ENCODE measurements at places on chromosomes 11 and 22. TPM values are rescaled to one million over a fixed set of nuclear protein-coding genes. Genes with fewer than 3 reads are reported as not detected.
A peak's percentile ranks its signal among the peaks of the same experiment; 100 is the strongest.

The COPB1 gene
- total RNA-seq, result 112 TPM

DNA sequence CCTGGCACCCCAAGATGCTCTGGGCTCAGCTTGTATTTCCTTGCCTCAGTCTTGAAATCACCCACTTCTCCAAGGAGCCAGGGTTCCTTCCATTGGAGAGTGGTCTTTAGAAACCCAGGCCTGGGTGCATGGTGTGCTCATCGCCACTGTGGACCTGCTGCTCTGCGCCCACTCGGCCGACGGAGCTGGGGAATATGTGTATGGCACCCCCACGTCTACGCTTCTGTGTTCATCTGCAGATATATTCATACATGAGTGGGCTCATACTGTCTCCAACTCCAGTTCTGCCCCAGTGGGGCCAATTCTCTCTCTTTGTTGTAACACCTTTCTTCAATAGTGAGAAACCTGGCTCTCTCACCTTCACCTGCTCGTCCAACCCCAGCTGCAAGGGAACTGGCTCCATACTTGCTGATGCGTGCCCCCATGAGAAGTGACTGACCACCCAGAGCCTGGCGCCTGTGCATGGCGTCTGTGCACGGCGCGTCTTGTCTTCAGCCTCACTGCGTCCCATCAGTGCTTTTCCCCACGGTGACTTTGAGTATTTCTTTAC lies 39.8 kb downstream of the KCNQ1 start:
- DNase-seq, result no peak

DNA sequence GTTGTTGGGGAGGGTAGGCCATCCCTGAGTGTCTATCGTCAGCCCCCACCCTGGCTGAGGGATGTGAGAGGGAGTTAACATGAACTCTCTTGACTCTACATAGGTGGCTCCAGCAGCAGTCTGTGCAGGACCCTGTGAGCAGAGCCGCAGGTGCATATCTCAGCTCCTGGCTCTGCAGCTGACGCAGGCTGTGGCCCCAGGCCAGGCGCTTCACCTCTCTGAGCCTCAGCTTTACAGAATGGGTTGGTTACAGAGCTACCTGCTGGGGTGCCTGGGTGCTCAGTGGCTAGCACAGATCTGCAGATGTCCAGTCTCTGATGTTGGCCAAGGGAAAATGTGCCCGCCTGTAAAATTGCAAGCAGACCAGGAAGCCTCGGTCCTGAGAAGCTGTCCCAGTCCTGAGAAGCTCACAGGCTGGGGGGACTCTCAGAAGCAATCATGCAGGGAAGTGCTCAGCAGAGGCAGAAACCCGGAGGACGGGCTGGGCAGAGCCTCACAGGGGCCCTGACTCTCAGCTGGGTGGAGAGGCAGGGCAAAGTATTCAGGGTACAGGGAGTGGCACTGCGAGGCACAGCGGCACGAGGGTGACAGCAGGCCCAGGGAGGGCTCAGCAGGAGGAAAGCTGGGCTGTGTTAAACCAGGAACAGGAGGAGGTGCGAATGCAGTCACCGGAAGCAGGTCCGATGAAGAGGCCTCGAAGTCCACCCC lies 15.9 kb upstream of the LRP5 start:
- DNase-seq, result peak; percentile 73

The CSF2RB gene
- 2.1 TPM for total RNA-seq

The DMC1 gene
- total RNA-seq, result 3.0 TPM

DNA sequence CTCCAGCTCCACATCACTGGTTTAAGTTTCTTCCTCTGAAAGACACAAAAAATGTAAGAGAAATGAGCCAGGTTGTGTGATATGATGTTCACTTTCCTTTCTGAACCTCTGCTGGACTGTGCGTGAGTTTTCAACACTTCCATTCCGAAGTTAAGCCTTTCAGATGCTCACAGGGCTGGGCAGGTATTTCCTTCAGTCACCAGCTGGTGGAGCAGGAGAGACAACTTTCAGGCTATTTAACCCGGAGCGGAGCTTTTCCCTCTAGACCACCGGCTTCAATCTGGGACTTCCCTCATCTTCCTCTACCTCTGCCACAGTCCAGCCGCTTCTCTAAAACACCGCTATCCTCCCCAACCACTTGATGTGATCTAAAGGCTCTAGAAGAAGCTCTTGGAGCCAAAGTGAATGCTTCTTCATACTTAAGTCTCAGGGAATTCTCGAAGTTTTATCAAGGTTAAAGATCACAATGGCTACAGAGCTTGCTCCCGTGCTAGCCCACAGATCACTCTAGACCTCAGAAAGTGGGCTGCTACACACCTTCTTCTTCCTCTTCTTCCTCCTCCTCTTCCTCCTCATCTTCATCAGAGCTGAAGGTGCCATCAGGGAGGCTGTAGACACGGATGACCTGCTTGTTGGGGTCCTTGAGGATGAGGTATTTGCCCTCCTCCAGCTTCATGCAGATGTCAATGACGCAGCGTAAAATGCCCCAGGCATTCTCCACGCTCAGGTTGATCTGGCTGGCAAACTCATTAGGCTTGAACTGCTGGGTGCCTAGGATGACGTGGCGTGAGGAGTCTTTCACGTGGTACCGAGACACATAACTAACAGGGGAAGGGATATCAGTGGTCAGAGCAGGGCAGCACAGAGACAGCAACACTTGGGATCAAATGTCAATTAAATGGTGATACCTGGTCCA lies 4.4 kb upstream of the FOXRED2 start:
- peak; percentile 48 for DNase-seq

The F2 gene
- not detected for total RNA-seq

- no peak for DNase-seq
Observed at GRCh38 chr22:46579751-46580449, 40.3 kb upstream of the GRAMD4 start.

The SCUBE1 gene
- 5.6 TPM for total RNA-seq

DNA sequence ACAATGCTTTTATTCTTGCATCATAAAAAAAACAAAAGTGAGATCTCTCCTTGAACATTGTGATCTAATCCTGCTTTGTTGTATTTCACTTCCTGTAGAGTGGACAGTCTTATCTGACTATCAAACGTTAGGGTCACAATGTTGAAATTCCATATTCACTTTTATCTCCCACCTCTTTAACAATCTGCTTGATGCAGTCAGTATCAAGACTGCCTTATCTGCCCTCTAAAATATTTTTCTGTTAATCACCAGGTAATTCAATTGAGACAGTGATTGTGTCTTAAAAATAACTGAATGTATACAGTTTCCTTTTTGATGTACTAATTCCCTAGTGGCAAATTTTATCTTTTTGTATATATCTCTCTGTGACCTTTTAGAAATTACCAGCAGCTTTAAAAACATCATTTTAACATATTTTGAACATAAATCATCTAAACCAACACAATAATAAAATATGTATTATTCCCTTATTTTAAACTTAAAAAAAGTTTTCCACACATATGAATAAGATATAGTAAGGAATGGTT lies 143.1 kb upstream of the MPPED2 start:
- DNase-seq, result no peak

- no peak for DNase-seq
Observed at GRCh38 chr22:49845241-49845640, 8.4 kb upstream of the ZBED4 start.

DNA sequence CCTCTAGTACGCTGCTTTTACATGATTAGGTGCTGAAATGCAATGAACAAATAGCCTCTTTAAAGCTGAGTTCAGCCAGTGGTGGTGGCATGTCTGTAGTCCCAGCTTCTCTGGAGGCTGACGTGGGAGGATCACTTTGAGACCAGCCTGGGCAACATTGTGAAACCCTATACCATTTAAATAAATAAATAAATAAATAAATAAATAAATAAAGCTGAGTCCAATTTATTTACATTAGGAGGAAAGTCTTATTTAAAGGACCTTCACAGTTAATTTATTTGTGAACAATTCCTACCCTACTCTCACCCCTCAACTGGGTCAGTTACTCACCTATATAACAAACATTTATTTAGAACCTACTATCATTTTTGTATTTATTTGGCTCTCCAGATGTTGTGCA lies 4.8 kb upstream of the CHRDL2 start:
- no peak for DNase-seq

DNA sequence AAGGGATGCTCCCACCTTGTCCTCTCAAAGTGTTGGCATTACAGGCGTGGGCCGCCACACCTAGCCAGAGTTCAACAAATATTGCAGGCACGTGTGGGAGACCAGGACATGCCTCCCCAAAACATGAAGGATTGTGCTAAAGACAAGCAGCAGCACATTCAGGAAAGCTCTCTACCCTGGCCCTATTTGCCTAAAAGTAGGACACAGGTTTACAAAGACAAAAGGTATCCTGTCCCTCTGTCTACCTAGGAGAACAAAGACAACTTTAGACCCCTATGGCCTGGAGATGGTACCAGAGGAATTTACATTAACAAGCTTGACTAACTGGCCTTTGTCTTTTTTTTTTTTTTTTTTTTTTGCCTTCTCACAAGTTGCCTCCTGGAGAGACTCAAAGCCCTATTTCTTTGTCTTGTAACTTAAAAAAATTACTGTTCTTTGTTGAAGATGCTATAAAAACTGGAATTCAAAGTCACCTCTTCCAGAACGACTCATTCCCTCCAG lies 859 bp upstream of the ACCS start:
- no peak for DNase-seq

The OR51B4 gene
- not detected for total RNA-seq

DNA sequence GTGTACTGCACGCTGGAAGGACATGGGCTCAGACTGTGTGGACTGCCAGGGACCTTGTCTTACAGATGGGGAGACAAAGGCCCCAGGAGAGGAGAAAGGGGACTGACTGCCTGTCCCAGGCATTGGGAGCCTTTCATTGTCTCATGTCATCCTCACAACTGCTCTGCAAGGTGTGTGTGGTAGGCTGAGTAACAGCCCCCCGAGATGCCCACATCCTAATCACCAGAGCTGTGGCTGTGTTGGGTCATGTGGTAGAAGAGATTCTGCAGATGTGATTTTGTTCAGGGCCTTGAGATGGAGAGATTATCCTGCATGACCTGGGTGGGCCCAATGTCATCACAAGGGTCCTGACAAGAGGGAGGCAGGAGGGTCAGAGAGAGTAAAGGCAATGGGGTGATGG lies 39.1 kb downstream of the ARRB1 start:
- no peak for DNase-seq

DNA sequence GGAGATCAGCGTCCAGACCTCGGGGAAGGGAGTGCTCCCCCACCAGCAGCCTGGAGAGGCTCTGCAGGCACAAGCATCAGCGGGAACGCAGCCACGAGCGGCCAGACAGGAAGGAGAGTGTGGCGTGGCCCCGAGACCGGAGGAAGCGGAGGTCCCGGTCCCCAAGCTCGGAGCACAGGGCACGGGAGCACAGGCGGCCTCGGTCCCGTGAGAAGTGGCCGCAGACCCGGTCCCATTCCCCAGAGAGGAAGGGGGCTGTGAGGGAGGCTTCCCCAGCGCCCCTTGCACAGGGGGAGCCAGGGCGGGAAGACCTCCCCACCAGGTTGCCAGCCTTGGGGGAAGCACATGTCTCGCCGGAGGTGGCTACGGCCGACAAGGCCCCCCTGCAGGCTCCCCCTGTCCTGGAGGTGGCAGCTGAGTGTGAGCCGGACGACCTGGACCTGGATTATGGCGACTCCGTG lies 6.9 kb downstream of the IRF7 start:
- DNase-seq, result no peak

The H19 gene
- 32.9 TPM for total RNA-seq

DNA sequence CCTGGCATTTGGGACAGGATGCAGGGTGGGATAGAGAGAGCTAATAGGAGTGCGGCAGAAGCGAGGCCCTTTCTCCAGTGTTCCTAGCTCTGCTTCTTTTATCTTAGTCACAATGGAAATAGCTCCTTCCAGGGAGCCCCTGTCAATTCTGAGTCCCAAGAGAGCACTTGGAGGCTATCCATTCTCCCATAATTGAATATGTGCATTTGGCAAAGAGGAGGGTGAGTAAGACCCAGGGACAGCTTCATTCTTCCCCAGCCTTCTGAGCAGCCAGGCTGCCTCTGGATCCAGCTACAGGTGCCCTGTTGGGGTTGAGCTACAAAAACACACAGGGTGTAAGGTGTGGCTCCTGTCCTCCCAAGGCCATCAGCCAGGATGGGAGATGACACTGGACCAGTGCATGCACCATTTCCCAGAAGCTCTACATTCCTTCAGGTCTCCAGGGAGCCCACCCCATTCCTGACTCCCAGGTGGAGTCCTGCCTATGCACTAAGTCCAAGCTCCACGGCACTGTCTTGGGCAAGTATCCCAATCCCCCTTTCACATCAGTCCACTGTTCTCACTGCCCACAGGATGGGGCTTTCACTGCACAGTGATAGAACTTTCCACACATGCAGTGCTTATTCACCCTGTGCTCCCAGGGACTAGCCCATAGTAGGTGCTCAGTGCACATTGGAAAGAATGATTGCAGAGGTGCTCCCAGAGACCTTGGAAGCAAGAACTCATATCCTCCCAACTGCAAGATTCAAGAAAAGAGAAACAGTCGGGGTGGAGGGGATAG lies 6.2 kb downstream of the MS4A10 start:
- DNase-seq, result no peak
